ENCODE measurements at places on chromosomes 11 and 22. TPM values are rescaled to one million over a fixed set of nuclear protein-coding genes. Genes with fewer than 3 reads are reported as not detected.
A peak's percentile ranks its signal among the peaks of the same experiment; 100 is the strongest.

The OR51B5 gene
- 0.31 TPM for total RNA-seq

DNA sequence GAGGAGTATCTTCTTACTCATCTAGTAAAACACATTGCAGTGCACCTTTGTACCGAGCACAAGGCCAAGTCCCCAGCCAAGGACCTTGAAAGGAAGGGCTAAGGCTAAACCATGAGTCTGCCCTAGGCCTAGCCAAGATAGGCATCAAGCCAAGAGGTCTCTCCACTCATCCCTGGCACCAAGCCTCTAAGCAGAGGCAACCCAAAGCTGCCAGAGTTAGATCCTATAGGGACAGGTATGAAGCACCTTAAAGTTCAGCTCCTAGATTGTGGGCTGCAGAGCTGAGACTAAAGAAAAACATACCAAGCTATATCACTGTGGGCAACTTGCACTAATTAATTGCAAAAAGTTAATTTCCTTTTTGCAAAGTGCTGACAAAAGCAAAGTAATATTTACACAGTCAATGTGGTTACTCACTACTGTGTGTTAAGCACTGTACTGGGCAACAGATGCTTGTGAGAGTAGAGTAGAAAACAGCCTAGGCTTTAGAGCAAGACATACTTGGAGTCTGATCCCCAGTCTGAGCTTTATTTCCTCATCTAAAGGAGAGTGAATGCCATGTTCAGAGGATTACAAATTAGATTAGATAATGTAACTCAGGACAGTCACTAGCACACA, 7.2 kb downstream of the COA4 start:
- no peak overlapping the region for H3K27ac ChIP-seq
- DNase-seq = no peak
- no peak overlapping the region for H3K4me3 ChIP-seq
- H3K27me3 ChIP-seq = no peaks in the 10 kb centered on the region

- H3K4me1 ChIP-seq = peaks cover 49% of the 10 kb centered on the region
- no peaks in the 10 kb centered on the region for H3K27me3 ChIP-seq
- peak overlapping the region; percentile 31 for H3K27ac ChIP-seq
- peak overlapping the region; percentile 3 for H3K4me3 ChIP-seq
Observed at GRCh38 chr11:46352063-46352841, 5.0 kb downstream of the DGKZ start.

- no peak overlapping the region for H3K4me3 ChIP-seq
- H3K4me1 ChIP-seq = peaks cover 20% of the 10 kb centered on the region
- no peak overlapping the region for H3K27ac ChIP-seq
- H3K27me3 ChIP-seq = peaks cover 3% of the 10 kb centered on the region
Observed at GRCh38 chr11:111413849-111414248, 34.8 kb upstream of the POU2AF1 start.

- H3K4me1 ChIP-seq = peaks cover 20% of the 10 kb centered on the region
- no peak overlapping the region for H3K4me3 ChIP-seq
Observed at GRCh38 chr11:124837491-124837856, 27.8 kb upstream of the ROBO3 start.

GRCh38 chr11:8009856-8010255, 22.7 kb downstream of the EIF3F start:
- no peak overlapping the region for H3K27ac ChIP-seq
- H3K4me1 ChIP-seq = no peaks in the 10 kb centered on the region
- no peak overlapping the region for H3K4me3 ChIP-seq
- H3K27me3 ChIP-seq = peaks cover 7% of the 10 kb centered on the region
- H3K36me3 ChIP-seq = no peaks in the 10 kb centered on the region

DNA sequence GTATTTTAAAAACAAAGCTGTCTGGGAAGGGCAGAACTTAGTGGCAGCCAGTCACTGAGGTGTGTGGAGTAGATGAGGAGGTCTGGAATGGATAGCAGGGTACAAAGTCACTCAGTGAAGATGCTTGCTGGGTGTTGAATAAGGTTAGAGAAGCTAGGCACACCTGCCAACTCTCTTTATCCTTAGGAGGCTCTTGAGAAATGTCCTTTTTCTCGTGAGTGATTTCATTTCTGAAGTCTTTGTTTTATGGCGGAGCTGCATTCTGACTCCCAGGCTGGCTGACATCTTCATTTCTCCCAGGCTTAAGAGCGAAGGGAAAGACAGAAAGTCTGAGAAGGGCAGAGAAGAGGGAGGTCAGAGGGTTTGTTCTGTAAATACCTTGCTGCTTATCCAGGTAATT, 31.0 kb downstream of the CECR2 start:
- H3K27ac ChIP-seq = no peak overlapping the region
- H3K4me3 ChIP-seq = no peak overlapping the region
- H3K27me3 ChIP-seq = no peaks in the 10 kb centered on the region
- DNase-seq = no peak
- H3K36me3 ChIP-seq = no peaks in the 10 kb centered on the region

Measured in muscle of leg (tissue), 16 donors.